ENCODE measurements at places on chromosomes 3 and 15. TPM values are rescaled to one million over a fixed set of nuclear protein-coding genes. Genes with fewer than 3 reads are reported as not detected.

Gene TMF1
- 18.8 TPM for total RNA-seq

Gene OGG1
- total RNA-seq: 76.5 TPM

Gene TP63
- total RNA-seq: not detected

Gene SMCO1
- not detected for total RNA-seq

Gene CLRN1
- not detected for total RNA-seq

Gene ARHGAP11A
- total RNA-seq: 8.9 TPM

Gene SUSD5
- 2.0 TPM for total RNA-seq

Gene CHDH
- 0.61 TPM for total RNA-seq

- DNase-seq: no peak
Measured at GRCh38 chr3:118675305-118675704, 359.3 kb downstream of the IGSF11 start.

DNA sequence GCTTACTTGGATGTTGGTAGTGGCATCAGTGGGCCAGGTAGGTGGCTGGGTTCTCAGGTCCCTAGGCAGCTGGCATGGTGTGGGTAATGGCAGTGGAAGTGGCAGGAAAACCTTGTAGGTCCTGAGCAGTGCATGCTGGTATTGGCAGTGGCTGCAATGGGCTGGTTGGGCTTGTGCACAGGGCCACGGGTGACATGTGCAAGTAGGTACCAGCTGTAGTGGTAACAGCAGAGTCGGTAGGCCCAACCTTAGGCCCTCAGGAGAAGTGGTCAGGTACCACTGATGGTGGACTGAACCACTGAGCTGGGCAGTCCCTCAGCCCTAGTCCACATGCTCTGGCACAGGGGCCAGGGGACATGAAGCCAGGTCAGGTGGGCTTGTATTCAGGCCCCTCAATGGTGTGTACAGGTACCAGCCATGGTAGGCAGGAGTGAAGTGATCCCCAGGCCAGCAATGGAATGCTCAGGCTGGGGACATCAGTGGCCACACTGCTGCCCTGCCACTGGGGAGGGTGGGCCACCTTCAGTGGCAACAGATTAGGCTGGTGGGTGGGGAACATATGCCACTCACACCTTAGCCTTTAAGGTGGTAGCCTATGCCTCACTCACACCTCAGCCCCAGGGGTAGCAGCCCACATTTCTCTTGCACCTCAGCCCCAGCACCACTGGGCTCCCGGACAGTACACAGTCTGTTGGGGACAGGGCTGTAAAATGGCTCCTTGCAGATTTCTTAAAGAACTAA lies 118.1 kb downstream of the LRRK1 start:
- peak; percentile 0 for DNase-seq

DNA sequence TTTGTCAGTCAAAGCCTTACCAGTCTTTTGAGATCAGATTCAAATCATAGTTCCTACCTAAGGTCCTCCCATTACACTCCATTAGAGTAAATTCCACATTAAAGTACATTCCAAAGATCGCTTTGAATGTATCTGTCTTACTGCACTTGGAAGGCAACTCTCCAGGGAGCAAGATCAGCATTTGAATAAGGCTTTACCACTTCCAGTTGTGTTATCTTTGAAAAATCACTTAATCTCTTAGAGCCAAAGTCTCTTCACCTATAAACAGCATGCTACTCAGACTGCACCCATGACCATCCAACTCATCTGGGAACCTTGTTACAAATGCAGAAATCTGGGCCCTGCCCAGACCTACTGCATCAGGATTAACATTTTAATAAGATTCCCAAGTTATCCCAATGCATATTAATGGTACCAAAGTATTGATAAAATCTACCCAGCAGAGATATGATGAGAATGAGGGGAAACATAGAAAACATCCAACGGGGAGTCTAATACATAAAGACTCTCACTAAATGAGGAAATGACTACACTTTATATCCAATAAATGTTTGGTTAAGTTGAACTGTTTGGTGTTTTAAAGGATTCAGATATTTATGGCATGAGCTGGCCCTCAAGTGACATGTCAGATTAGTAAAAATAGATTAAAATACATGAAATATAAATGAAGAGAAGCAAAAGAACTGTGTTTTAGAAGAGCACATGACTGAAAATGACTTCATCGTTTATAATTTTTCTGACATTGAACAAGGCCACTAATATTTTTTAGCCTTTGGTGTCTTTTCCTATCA lies 75.9 kb downstream of the TNIK start:
- DNase-seq: no peak

GRCh38 chr15:67063689-67064606 lies 1.5 kb upstream of the SMAD3 start:
- DNase-seq: peak; percentile 46

DNA sequence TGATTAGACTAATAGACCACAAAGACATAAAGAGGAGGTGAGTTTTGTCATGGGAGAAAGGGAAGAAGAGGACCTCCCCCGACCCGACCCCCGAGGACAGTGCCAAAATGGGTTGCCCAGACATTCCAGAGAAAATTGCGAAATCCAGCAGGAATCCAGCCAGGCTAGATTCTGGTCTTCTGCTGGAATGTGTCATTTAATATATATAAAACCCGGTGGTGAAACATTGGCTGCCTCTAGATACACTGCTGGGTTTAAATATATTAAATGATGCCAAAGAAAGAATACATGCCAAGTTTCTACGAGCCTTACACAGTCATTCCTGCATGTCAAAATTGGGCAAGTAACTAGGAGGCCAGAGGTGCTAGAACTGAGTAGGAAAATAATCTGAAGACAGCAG lies 45.3 kb upstream of the SPESP1 start:
- DNase-seq: no peak

DNA sequence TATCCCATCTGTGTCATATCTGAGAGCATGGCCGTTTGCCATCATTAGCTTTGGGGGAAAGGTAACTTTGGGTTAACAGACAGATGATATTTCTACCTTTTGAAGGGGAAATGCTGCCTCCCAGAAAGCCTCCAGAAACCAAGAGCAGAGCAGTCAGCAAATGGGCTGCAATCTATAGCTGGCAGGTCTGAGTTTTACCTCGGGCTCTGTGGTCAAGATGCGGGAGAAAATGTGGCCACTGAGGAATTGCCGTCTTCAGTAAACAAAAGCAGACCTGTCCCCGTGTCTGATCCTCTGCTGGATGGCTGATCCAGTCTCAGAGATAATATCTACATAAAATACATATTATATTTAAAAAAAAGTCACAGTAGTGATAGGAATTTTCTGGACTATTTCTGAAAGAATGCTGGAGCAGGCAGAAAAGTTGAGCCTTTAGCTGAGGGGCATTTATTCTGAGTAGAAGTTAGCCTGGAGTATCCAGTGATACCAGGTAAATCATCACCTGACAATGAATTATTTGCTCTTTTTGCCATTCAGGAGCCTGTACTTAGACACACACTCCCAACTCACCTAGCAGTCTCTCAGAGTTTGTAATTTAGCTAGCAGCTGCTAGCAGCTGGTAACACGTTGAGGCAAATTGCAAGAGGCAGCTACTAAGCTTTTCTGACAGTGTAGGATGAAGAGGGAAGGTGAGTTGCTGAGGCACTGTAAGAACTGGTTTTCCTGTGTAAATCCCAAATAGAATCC lies 285.3 kb upstream of the RARB start:
- DNase-seq: no peak

DNA sequence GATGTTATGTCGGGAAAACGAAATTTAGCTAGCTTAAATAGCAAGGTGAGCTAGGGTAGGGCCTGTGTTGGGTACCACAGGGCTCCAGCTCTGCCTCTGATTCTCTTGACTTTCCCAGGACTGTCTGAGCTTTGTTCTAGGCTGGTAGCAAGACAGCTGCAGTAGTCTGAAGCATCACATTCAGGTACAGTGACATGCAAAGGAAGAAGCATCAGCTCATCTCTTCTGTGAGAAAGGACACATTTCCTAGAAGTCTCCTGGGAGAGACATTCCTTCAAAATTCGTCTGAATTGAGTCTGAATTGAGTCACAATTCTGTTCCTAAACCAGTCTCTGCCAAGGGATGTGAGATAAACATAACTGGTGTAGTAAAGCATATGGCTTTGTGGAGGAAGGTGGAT lies 8.5 kb upstream of the UBXN7 start:
- no peak for DNase-seq

DNA sequence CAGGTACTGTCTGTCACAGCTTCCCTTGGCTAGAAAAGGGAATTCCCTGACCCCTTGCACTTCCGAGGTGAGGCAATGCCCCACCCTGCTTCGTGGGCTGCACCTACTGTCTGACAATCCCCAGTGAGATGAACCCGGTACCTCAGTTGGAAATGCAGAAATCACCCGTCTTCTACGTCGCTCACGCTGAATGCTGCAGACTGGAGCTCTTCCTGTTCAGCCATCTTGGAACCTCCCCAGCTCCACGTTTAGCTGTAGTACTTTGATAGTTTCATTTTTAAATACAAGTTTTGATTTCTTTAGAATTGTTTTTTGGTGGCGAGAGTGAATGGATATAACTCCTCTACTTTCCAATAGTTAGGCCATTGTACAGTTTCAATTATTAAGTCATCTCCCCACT lies 17.8 kb upstream of the HDGFL3 start:
- DNase-seq: no peak

GRCh38 chr3:13229273-13229949 lies 156.2 kb upstream of the IQSEC1 start:
- DNase-seq: no peak

GRCh38 chr3:9946112-9947024 lies 5.8 kb downstream of the PRRT3 start:
- DNase-seq: peak; percentile 92

- DNase-seq: no peak
Measured at GRCh38 chr3:66485291-66485968, 15.4 kb downstream of the LRIG1 start.

DNA sequence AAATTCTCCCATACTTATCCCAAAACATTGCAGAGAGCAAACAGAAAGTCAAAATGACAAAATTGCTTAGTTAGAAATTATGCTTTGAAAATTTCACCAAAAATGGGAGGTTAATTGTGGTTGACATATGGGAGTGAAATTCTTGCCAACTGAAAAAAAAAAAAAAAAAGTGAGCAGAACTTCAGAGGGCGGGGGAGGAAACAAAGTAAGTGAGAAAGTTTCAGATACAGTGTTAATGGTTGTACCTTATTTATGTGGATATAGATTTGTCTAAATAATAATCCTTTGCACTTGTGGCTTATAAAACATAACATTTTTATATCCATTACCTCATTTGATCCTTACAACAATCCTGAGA lies 91.5 kb upstream of the RAP2B start:
- no peak for DNase-seq

- DNase-seq: no peak
Measured at GRCh38 chr3:130712718-130713423, 33.8 kb downstream of the PIK3R4 start.

DNA sequence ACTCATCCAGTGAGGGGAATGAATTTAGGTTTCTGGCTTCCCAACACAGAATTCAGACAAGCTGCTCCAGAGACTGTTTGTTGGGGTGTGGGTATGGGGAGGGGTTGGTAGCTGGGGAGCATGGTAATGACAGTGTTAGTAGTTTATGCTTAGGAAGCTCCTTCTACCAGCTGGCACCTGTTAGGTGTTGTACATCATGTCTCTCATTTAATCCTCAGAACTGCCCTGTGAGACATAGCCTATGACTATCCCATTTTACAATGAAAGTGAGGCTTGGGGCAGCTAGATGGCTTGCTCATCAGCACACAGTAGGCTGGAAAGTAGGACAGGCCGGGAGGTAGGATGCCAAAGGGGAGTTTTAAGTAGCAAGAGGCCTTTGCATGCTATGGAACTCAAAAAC lies 2.5 kb downstream of the EIF4E3 start:
- DNase-seq: no peak

- no peak for DNase-seq
Measured at GRCh38 chr3:15438983-15439382, 11.6 kb downstream of the EAF1 start.

- DNase-seq: no peak
Measured at GRCh38 chr15:38539008-38539343, 25.6 kb downstream of the RASGRP1 start.

DNA sequence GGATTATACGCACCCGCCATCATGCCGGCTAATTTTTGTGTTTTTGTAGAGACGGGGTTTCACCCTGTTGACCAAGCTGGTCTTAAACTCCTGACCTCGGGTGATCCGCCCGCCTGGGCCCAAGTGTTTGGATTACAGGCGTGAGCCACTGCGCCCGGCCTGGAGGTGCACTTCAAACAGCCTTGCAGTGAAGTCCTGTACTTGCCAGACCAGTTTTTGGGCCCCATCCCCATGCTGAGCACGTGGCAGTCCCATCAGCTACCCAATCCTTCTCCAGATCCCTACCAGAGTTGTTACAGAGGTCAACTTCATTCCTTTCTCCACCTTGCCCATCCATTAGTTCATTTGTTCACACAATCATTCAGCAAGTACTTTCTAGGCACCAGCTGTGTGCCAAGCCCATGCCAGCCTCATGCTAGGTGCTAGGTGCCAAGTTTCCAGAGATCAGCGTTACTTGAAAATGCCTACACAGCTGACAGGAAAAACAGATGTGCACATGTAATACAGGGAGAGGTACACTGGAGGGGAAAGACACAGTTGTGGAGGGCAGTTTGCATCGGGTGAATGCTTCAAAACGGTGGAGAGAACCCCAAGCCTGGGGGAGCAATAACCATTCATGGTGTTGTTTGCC lies 2.2 kb downstream of the DNAH1 start:
- DNase-seq: no peak

DNA sequence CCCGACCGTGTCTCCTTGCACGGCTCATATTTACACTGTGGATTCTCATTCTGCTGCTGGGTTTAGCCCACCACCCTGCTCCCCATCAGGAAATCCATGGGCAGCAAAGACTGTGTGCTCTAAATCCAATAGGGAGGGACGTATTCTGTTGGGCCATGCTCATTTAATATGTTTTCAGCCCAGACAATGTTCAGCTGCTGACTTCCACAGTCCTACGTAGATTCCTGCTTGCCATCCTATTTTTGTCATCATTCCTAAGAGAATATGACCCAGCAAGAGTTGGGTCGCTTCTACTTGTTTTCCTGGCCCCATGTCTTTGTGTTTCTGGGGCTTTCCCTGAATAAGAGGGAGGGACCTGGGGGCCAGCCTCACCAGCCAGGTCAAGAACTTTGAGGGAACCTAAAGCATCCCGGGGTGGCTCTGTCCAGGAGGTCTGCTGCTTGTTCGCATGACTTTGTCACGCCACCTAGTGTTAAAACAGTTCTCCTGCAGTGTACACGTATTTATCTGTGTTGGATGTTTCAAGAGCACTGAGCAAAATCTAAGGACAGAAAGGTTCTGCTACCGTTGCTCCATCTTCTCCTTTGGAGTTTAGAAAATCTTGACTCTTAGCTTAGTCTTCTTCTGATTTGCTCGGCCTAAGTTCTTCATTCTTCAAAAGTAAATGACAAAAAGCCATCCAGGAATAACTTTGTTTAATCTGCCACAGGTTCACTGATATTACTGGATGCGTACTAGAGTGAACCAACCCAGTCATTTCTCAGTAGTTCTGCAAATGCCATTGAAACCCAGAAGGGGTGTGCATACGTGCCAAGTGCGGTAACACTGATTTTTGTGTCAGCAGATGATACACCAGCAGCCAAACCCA lies 79.8 kb upstream of the NR2E3 start:
- DNase-seq: peak; percentile 35

- DNase-seq: no peak
Measured at GRCh38 chr3:171258316-171258715, 201.9 kb downstream of the TNIK start.

All from glutamatergic neuron (in vitro differentiated cells).